ENCODE measurements at places on chromosomes 6 and 20.

- DNase-seq = no peak
- H3K27me3 ChIP-seq = no peaks in the 10 kb centered on the region
- H3K27ac ChIP-seq = no peak overlapping the region
- H3K4me1 ChIP-seq = no peaks in the 10 kb centered on the region
- no peak overlapping the region for H3K4me3 ChIP-seq
These were observed 72.2 kb downstream of the SCAF8 start for GRCh38 chr6:154805288-154805911.

GRCh38 chr6:144664281-144664680 is 379.1 kb downstream of the UTRN start:
- no peaks in the 10 kb centered on the region for H3K27me3 ChIP-seq
- H3K4me1 ChIP-seq = peaks cover 3% of the 10 kb centered on the region
- no peak overlapping the region for H3K4me3 ChIP-seq
- no peaks in the 10 kb centered on the region for H3K36me3 ChIP-seq

- H3K4me1 ChIP-seq = no peaks in the 10 kb centered on the region
- no peak overlapping the region for H3K27ac ChIP-seq
- H3K27me3 ChIP-seq = no peaks in the 10 kb centered on the region
These were observed 127.7 kb downstream of the PDSS2 start for GRCh38 chr6:107331409-107332386.

GRCh38 chr20:22369100-22369499 is 215.3 kb downstream of the FOXA2 start:
- H3K27ac ChIP-seq = no peak overlapping the region
- H3K27me3 ChIP-seq = peaks cover 31% of the 10 kb centered on the region
- no peak overlapping the region for H3K4me3 ChIP-seq
- no peak for DNase-seq
- no peaks in the 10 kb centered on the region for H3K36me3 ChIP-seq
- H3K4me1 ChIP-seq = no peaks in the 10 kb centered on the region

DNA sequence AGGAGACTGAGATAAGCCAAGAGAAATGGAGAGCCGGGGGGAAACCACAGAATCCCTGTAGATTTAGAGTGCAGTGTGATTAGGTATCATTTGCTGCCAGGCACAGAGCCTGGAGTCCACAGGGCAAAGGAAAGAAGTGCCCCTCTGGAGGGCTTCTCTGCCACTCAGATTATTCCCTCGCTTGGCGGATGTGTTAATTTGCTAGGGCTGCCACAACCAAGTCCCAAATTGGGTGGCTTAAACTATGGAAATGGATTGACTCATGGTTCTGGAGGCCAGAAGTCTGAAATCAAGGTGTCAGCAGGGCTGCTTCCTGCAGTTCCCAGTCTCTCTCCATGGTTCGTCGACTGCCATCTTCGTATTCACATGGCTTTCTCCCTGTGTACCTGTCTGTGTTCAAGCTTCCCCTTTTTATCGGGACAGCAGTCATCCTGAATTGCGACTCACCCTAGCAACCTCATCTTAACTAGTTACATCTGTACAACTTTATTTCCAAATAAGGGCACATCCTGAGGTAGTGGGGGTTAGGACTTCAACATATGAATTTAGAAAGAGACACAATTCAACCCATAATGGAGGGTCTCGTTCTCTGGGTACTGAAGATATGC is 122.2 kb downstream of the ANKRD60 start:
- no peak overlapping the region for H3K4me3 ChIP-seq
- no peaks in the 10 kb centered on the region for H3K27me3 ChIP-seq
- DNase-seq = no peak
- H3K27ac ChIP-seq = no peak overlapping the region
- H3K4me1 ChIP-seq = no peaks in the 10 kb centered on the region
- no peaks in the 10 kb centered on the region for H3K36me3 ChIP-seq

DNA sequence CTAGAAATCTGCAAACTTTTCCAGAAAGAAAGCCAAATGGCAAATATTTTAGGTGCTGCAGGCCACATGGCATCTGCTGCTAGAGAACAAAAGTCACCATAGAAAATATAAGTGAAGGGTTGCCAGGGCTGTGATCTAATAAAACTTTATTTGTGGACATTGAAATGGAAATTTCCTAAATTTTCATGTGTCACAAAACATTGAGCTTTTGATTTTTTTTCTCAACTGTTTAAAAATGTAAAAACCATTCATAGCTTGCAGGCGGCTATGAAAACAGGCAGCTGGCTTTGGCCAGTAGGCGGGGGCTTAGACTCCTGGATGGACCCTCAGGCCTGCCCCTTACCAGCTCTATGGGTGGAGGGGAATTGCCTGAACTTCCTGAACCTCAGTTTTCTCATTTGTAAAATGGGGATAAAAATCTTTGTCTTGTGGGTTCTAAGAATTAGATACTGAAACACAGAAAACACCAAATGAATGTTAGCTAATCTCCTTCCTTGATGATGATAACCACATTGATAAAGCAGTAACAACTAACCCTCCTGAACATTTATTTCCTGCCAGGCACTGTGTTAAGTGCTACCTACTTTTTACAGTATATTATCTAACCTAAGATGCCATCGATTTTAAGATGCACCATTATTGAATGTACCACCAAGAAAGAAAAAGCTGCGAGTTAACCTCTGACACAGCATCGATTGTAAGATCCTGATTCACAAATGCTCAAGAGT is 85.5 kb downstream of the SLC22A23 start:
- H3K4me3 ChIP-seq = no peak overlapping the region
- peaks cover 40% of the 10 kb centered on the region for H3K4me1 ChIP-seq
- H3K27ac ChIP-seq = peak overlapping the region; percentile 82
- H3K36me3 ChIP-seq = no peaks in the 10 kb centered on the region
- no peak for DNase-seq
- no peaks in the 10 kb centered on the region for H3K27me3 ChIP-seq
